ENCODE measurements at places on chromosomes 1 and 21.

DNA sequence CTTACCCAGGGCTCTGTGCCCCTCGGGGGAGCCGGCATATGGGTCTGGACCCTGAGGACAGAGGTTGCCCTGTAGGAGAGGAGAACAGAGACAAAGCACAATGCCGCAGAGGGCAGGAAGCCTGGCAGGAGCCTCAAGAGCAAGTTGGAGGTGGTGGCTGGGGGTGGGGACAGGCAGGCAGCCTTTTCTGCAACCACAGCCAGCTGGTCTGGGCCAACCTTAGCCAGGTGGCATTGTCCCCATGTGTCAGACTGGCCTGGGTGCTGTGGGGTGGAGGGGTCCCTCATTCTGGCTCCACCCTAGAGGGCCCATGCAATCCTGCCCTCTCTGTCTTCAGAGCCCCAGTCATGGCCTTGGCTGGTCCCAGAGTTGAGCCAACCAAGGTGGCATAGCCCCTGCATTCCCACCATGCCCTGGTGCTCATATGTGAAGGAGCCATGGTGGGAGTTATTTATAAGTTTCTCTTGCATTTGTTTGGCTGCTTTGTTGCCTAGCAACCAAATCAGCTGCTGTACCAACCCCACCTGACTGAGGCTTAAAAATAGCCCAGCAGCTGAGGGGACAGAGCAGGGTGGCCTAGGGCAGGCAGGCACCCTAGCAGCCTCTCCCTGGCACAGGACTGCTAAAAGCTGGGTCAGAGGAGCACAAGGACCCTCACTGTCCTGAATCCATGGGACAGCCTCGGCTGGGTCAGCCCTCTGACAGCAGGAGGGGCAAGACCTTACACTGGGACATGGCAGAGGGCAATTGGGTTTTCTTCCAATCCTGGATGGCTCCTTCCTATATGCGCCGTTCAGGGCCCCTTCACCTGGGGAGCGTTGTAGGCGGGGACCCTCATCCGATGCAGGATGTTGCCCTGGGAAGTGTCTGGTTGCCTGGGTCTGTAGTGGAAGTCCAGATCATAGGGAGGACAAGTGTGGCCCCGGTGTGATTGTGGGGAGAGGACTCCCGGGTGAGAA lies 19.5 kb downstream of the MAP7D1 start:
- no peak for DNase-seq

DNA sequence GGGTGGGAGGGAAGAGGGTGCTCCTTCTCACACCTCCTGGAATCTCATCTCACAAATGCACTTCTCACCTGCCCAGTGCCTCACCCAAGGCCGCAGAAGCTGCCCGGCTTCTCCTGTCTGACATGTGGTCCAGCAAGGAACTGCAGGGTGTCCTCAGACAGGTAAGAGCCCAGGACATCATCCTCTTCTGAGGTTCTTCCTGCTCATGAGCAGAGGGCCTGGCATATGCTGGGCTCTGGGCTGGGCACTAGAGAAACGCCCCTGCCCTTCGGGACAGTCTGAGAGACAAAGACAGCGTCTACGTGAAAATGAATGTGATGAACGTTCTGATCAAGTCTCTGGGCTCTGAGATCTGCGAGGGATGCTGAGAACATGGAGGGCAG lies 42.4 kb downstream of the PKP1 start:
- no peak for DNase-seq

GRCh38 chr1:230351514-230351913 lies 74.6 kb downstream of the PGBD5 start:
- DNase-seq: no peak

GRCh38 chr1:77468949-77469710 lies 187.3 kb downstream of the AK5 start:
- DNase-seq: no peak

DNA sequence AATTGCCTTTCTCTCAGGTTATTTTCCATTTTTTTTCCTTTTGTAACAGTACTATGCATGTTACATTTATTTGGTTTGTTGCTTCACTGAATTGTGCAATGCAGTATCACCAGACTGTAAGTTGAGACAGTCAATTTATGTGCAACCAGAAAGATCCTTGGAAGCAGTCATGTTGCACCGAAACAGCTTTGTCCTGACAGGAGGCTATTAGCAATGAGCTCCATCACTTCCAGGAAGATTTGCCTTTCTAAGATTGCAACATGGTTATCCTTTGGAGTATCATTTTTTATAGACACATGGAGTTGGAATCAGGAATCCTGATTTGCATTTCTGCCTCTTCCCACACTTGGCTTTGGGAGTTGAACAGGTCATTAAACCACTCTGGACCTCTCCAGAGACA lies 84.5 kb upstream of the ST6GALNAC5 start:
- DNase-seq: no peak

GRCh38 chr1:64874666-64875065 lies 91.7 kb downstream of the JAK1 start:
- no peak for DNase-seq

GRCh38 chr1:246687002-246687401 lies 37.2 kb upstream of the SCCPDH start:
- DNase-seq: no peak

GRCh38 chr1:202158810-202159533 lies 1.4 kb downstream of the PTPN7 start:
- DNase-seq: no peak

DNA sequence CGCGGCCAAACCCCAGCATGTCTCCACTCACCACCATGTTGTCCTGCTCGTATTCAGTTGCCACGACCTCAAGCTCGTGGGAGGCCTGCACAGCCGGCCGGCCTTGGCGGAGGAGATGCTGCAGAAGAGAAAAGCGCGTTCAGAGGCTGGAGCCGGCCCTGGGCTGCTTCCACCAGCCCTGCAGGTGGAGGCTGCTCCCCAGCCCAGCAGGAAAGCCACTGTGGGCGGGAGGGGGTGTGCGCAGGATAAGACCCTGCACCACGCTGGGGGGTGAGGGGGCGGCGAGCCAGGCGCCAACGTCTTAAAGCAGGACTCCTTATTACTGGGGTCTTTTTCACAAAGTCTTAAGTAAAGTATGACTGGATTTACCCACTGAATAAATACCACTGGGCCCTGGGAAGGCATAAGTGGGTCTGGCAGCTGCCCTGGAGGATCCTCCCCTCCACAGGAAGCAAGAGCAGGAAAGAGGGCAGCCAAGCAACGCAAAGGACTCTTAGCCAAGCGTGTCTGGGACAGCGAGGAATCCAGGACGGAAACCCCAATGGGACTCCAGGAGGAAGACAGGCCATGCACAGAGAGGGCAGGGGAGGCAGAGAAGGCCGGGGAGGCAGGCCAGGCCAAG lies 104.8 kb downstream of the NPHP4 start:
- DNase-seq: no peak

DNA sequence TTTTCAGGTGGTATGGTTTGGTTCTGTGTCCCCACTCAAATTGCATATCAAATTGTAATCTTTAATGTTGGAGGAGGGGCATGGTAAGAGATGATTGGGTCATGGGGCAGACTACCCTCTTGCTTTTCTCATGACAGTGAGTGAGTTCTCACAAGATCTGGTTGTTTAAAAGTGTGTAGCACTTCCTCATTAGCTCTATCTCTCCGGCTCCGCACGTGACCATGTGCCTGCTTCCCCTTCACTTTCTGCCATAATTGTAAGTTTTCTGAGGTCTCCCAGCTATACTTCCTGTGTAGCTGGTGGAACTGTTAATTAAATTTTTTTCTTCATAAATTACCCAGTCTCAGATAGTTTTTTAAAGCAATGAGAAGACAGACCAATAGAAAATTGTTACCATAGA lies 843.2 kb downstream of the AMY1C start:
- DNase-seq: no peak

- DNase-seq: no peak
Measured at GRCh38 chr1:11062965-11063401, 3.2 kb upstream of the SRM start.

DNA sequence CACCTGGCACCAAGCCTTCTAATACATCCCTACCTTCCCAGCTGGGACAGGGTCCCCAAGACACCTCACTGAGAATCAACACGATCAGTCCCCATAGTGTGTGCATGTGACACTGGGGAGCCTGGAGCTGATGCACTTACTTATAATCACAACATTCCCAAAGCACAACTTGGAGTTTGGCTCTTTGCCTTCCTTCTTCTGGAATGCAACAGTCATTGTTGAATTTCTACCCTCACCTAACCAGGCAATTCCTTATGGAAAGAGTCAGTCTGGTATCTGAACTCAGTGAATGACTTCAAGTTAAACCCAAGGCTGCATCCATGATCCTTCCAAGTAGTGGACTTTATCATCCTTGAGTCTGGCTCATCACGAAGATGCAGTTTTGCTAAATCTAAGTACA lies 86.1 kb downstream of the DSCAM start:
- DNase-seq: no peak

DNA sequence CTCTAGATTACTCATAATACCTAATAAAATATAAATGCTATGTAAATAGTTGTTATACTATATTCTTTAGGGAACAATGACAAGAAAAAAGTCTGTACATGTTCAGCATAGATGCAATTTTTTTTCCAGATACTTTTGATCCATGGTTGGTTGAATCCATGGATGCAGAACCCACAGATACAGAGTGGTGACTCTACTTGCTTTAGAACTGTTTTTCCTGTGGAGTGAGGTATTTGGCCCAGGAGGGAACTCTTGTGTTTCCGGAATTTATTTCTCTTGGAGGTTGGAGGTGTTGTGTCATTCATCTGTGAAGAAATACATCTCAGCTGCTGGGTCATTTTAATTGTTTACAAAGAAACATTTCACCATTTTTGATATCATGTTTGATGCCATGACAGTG lies 28.7 kb downstream of the TMEM200B start:
- DNase-seq: no peak

DNA sequence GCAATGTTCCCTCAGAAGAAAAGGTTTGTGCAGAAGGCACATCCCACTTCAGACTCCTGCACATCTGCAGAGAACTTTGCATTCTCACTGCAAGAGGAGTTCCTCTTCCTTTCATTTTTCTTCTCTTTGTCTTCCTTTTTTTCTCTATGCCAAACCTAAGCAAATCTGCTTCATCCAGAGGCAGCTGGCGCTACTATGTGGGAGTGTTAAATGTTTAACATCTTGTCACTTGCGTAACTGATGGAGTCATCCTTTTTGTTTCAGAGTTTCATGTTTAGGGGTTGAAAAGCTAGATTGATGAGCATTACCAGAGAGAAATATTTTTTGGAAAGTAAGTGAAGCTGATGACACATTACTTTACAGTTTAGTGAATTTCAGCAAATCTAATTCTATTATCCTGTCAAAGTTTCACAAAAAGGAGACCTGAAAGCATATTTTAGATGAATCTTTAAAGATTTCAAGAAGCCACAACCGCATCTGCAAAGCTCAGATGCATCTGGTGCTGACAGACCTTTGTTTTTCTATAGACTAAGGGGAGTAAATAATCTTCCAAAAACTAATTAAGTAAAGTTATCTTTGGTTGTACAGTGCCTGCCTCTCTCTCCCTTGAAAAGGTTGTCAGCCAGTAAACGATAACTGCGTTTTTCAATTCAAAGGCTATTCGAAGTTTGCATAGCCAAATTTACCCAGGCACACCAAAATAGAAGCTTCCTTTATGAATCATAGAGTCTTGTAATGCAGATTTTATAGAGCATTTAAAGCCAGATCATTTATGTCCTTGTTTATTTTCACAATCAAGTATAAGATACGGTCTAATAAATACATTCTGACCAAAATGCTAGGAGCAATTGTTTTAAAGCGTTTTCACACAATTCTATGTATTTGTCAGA lies 1.2 kb upstream of the LRRC53 start:
- no peak for DNase-seq

DNA sequence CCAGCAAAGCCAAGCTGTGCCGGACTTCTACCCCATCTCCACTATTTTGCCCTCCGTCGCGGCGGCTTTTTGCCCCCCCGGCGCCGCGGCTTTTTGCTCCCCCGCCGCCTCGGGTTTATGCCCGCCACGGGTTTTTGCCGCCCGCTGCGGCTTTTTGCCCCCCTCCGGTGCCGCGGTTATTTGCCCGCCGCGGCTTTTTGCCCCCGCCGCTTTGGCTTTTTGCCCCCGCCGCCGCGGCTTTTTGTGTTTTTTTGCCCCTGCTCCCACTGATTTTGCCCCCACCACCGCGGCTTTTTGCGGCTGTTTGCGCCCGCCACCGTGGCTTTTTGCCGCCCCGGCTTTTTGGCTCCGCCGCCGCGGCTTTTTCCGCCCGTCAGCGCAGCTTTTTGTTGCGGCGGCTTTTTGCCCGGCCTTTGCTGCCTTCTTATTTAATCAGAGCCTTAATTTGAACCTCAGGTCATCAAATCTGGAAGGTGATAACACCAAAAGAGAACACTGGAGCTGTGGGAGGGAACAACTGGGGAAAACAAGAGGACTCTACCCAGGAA lies 106.0 kb downstream of the TPTE start:
- no peak for DNase-seq

DNA sequence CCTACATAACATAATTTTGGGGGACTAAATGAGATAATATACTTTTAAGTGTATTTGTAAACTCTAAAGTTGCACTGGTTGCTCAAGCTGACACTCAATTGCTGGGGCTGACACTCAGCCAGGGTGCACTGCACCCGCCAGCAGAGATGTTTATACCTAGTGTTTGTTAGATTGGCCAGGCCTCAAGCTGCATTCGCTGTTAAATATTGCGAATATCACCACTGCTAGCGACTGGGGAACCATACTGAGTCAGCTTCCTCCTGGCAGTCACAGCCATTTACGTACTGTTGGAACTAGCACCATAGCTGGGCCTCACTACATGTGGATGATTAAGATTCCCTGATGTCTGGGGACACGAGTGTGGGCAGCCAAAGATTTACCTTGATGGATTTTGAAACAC lies 12.7 kb upstream of the RWDD3 start:
- DNase-seq: no peak

- no peak for DNase-seq
Measured at GRCh38 chr1:3698660-3699408, 46.5 kb downstream of the TP73 start.

- no peak for DNase-seq
Measured at GRCh38 chr1:115137191-115137590, 47.9 kb upstream of the TSPAN2 start.

- no peak for DNase-seq
Measured at GRCh38 chr1:36625935-36626310, 143.2 kb upstream of the CSF3R start.

- DNase-seq: no peak
Measured at GRCh38 chr1:228922722-228923376, 187.6 kb downstream of the RHOU start.

- DNase-seq: no peak
Measured at GRCh38 chr1:79105500-79105899, 99.0 kb upstream of the ADGRL4 start.

GRCh38 chr1:207872621-207873020 lies 38.3 kb downstream of the CD34 start:
- no peak for DNase-seq

DNA sequence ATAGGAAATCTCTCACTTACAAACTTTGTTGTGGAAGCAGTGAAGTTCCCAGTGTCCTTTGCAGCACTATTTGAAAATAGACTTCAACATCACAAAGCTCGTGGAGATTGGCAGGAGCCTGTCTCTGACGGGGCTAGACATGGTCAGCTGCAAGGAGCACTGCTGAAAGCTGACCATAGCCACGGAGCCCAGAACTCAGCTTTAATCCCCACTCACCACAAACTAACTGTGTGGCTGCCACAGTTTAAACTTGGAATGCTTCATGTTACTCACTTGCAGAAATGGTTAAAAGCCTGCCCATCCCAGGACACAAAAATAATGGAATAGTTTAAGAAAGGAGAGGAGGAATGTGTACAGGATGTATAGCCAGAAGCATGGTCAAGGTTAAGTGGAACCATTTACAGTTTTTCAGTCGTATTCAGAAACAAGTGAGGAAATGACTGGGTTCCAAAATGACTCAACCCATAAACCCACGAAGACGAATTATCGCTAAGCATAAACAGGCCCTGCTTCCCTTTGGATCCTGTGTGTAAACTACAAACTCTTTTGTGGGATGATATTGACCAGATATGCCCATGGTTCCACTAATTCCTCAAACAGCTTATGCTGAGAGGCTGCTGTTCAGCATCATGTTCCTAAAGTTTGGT lies 18.2 kb downstream of the DNALI1 start:
- DNase-seq: no peak
